Activated CD4-positive, alpha-beta T cell treated with anti-CD3 and anti-CD28 coated beads, Interleukin-2, amount 50 U/mL, for 4 hours (primary cell): ENCODE measurements at places on chromosomes 2 and 18.

GRCh38 chr2:60516383-60516811 is 37.1 kb downstream of the BCL11A start:
- no peak for DNase-seq

DNA sequence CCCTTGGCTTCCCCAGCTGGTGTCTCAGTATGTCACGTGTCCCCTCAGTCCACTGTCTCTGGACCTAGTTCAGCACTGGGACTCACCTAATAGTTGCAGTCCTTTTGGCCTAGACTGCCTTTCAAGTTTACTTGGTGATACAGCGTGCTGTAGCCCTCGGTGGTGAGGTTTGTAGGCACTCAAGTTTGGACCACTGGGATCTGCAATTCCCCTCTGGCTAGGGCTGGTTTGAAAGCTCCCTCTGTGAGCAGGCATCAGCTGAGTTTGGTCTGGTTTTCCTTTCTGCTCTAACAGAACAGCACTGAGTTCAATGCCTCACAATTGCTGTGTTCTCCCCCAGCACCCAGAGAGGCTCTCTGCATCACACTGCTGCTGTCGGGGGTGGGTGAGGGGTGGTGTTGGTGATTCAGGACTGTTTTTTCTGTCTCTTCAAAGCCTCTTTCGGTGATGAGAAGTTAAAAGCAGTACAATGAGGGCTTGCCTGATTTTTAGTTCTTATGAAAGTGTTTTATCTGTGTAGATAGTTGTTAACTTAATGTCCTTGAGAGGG is 494.2 kb downstream of the TDRD15 start:
- no peak for DNase-seq

DNA sequence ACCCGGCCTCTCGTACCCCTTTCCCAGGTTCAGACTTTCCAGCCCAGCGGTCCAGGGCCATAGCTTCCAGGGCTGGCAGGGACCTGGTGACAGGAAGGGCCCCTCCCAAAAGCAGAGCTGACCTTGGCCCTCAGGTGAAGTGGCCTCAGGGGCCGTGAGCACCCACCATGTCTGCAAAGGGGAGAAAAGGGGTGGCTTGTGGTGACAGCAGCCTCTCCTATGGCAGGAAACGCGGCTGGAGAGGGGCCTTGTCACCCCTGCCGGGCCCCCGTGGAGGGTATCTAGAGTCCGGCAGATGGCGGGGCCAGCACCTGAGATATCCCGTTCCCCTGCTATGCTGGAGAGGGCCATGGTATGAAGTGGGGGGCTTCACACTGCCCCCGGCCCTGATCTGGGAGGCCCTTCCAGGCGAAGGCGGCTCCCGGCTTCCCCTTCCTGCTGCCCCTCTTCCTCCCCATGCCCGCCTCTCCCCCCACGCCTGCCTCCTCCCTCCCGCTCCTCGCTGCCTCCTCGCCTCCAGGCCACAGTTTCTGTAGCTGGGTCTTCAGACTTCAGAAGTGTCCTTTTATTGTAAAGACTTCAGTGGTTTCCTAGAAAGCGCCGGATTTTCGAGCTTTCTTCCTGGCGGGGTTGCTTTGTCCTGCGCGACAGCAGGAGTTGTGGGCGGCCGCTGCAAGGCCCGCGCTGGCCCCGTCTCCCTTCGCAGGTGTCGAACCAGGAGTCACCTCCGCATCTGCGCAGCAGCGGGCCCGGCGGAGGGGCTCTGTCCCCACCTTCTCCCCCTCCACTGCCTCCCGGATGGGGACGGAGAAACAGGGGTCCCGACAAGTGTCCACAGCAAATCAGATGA is 240.5 kb upstream of the MYT1L start:
- no peak for DNase-seq

- DNase-seq: no peak
These were observed 3.8 kb upstream of the GATA6 start for GRCh38 chr18:22165603-22166068.

DNA sequence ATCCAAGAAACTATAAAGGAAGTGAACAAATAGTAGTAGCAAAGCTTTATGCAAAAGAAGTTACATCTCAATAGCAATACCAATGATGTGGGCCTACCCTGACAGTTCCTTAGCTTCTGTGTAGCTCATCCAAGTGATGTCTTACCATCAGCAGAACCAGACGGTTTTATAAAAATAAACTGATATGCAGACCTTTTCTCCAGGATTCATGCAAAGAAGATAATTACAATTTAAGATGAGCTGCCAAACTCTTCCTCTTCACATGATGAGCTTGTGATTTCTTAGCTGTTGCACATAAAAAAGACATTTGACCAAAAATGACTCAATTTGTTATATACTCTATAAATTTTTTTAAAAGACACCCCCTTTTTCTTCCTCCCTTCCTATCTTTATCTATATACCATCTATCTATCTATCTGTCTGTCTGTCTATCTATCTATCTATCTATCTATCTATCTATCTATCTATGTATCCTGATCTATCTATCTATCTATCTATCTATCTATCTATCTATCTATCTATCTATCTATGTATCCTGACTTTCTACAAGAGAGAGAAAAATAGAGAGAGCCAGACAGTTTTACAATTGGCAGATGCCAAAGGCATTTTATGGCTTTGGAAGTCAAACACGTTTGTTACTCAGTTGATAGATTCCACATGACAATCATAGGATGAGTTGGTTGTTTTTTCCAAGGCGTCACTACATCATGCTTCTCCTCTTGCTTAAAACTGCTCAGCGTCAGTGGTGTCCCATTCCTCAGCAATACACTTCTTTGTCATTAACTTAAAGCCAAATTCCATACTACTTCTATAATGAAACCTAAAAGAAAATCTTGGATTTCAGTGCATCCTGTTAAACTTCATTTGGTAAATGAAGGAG is 65.9 kb upstream of the ACTR3 start:
- no peak for DNase-seq

- no peak for DNase-seq
These were observed 113.5 kb downstream of the CCDC178 start for GRCh38 chr18:33326975-33327374.

- DNase-seq: no peak
These were observed 437.6 kb downstream of the NCKAP5 start for GRCh38 chr2:133130548-133131246.

GRCh38 chr18:26046419-26047077 is 43.9 kb downstream of the SS18 start:
- DNase-seq: no peak

- no peak for DNase-seq
These were observed 100.6 kb upstream of the APCDD1 start for GRCh38 chr18:10353791-10354190.

GRCh38 chr18:21163647-21164547 is 52.3 kb upstream of the ROCK1 start:
- no peak for DNase-seq

DNA sequence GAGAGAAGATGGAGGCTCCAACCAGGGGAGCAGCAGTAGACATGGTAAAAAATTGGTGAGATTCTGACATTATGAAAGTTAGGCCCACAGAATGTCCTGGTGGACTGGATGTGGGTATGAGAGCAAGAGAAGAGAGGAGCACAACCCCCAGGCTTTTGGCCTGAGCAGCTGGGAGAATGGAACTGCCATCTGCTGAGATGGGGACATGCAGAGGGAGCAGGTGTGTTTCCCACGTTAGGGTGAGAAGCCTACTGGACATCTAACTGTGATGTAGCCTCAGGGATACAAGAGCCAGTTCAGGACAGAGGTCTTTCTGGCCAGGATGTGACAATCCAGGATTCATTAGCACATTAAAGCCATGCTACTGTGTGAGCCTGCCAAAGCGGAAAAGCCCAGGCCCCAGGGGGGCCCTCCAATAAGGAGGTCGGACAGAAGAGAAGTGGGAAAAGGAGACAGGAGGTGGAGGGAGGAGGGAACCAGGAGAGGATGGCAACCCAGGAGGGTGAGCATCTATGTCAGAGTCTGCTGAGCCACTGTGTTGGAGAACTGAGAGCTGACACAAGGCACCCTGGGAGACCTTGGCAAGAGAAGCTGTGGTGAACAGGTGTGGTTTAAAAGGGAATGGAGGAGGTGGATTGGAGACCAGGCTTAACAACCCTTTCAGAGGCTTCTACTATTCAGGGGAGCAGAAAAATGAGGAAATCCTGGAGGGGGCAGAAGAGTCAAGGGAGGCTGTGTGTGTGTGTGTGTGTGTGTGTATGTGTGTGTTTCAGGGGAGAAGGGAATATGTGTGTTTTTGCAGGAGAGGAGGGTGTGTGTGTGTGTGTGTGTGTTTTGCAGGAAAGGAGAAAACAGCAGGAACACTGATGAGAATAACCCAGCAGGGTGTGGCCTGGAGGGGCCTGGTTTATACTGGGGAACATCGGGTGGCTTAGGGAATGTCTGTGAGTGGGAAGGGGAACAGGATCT is 10.5 kb downstream of the CYB5A start:
- DNase-seq: no peak

- DNase-seq: no peak
These were observed 102.0 kb downstream of the PLA2R1 start for GRCh38 chr2:159960414-159960813.

GRCh38 chr2:115165529-115166109 is 723.2 kb downstream of the DPP10 start:
- no peak for DNase-seq

- no peak for DNase-seq
These were observed 393.1 kb upstream of the PIK3C3 start for GRCh38 chr18:41561961-41562360.

- no peak for DNase-seq
These were observed 31.2 kb downstream of the SALL3 start for GRCh38 chr18:79010802-79011201.

- no peak for DNase-seq
These were observed 286.8 kb downstream of the CLIP4 start for GRCh38 chr2:29401994-29402393.

DNA sequence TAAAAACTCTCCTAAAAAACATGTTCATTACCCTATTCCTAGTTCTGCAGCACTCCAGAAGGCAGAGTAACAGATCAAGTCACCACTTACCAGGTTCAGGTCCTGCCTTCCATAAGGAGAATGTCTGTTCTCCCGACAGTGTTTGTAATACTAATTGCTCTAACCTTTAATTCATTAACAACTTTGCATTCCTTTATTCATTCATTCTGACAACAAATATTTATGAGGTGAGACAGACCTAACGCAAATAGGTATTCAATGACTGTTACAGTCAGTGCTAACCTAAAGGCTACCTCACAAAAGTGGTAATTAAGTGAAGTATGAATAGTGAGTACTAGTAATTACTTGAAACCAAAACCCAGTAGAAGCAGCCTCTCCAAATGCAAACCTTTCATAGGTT is 224.0 kb downstream of the AFF3 start:
- no peak for DNase-seq

DNA sequence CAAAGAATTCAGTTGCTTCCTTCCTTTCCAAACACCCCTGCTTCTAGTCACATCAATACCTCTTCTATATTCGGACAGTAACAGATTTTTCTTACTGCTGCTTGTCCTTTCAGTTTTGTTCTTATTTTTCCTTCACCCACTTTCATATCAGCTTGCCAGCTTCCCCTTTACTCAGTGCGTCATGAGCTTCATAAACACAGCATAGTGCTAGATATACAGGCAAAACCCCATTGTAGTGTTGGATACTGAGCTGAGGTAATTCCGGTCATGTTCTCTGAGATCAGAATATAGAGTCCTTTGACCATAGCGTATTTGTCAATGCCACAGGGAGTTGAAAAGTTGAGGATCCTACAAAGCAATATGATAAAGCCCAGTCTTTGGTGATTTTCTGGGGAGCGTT is 2.4 kb downstream of the FARP2 start:
- no peak for DNase-seq
